ENCODE measurements at places on chromosomes 13 and 19. TPM values are rescaled to one million over a fixed set of nuclear protein-coding genes. Genes with fewer than 3 reads are reported as not detected.

GRCh38 chr19:51462681-51463080 lies 4.4 kb upstream of the SIGLEC8 start:
- DNase-seq: no peak

- DNase-seq: no peak
Measured at GRCh38 chr13:84297251-84297650, 415.0 kb upstream of the SLITRK1 start.

GRCh38 chr19:18847549-18848463 lies 16.0 kb downstream of the UPF1 start:
- DNase-seq: no peak

NLRP11 gene
- 2.4 TPM for total RNA-seq

GRCh38 chr19:48553676-48554384 lies 1.9 kb downstream of the SULT2B1 start:
- DNase-seq: peak; percentile 98
